Activated T-helper 2 cell treated with anti-CD3 and anti-CD28 coated beads, Interferon-gamma antibody, Interleukin-2, Interleukin-4, amounts not matched to agents 10 μg/mL and 5 μg/mL and 100 μg/mL, durations not matched to agents 14 hours and 24 hours and 36 hours (primary cell): ENCODE measurements at places on chromosomes 5 and 9. TPM values are rescaled to one million over a fixed set of nuclear protein-coding genes. Genes with fewer than 3 reads are reported as not detected.

Gene RAD23B
- 142 and 145 TPM in 2 replicates for total RNA-seq

Gene LHFPL2
- total RNA-seq: 0.09 and 0.16 TPM in 2 replicates

Gene GAS1
- 0.32 and 0.41 TPM in 2 replicates for total RNA-seq

Gene EEIG1
- 43.8 and 53.3 TPM in 2 replicates for total RNA-seq

Gene EDIL3
- not detected in 2 replicates for total RNA-seq

Gene PCDHGA9
- total RNA-seq: 0.23 and 0.32 TPM in 2 replicates

Gene PCDHB3
- total RNA-seq: not detected in 2 replicates

Gene TNC
- 1.5 and 1.9 TPM in 2 replicates for total RNA-seq

Gene PBX3
- 20.6 and 21.4 TPM in 2 replicates for total RNA-seq

Gene HRH2
- total RNA-seq: 34.3 and 37.1 TPM in 2 replicates

Gene SPEF2
- total RNA-seq: 10.0 and 11.5 TPM in 2 replicates

Gene MARCOL
- total RNA-seq: not detected in 2 replicates

Gene ASS1
- 2.4 and 3.2 TPM in 2 replicates for total RNA-seq

Gene ZCCHC10
- total RNA-seq: 35.7 and 39.3 TPM in 2 replicates

Gene LEAP2
- total RNA-seq: 4.3 and 4.4 TPM in 2 replicates

Gene MAPKAP1
- total RNA-seq: 77.9 and 83.8 TPM in 2 replicates

Gene POU5F2
- total RNA-seq: 1.0 and 1.4 TPM in 2 replicates

Gene ORM2
- total RNA-seq: not detected in 2 replicates

Gene INSL4
- not detected in 2 replicates for total RNA-seq

Gene ADRA1B
- total RNA-seq: not detected in 2 replicates

Gene LHX6
- total RNA-seq: not detected in 2 replicates

Gene SLC45A2
- total RNA-seq: not detected in 2 replicates

Gene FOXD4L4
- total RNA-seq: 0.11 TPM in 1 of 2 replicates, not detected in the other

Gene CAMK2A
- not detected in 2 replicates for total RNA-seq

Gene EQTN
- not detected in 2 replicates for total RNA-seq

Gene LHX3
- not detected in 2 replicates for total RNA-seq

Gene NPR3
- 0.02 TPM in 1 of 2 replicates, not detected in the other for total RNA-seq

Gene STPG3
- 0.48 TPM in 2 replicates for total RNA-seq

Gene IL9
- total RNA-seq: 94.0 and 104 TPM in 2 replicates

Gene SH3RF2
- total RNA-seq: 0.21 and 0.57 TPM in 2 replicates

Gene GLRA1
- total RNA-seq: not detected in 2 replicates

Gene TLE4
- 20.7 and 21.7 TPM in 2 replicates for total RNA-seq

Gene FOXD4L5
- total RNA-seq: 0.09 and 0.23 TPM in 2 replicates

Gene IFNK
- not detected in 2 replicates for total RNA-seq

Gene ECM2
- total RNA-seq: not detected in 2 replicates

Gene IARS1
- 177 and 186 TPM in 2 replicates for total RNA-seq

Gene ACOT12
- total RNA-seq: not detected in 2 replicates

Gene PCDHB5
- total RNA-seq: not detected in 2 replicates

Gene SPAAR
- total RNA-seq: not detected in 2 replicates

Gene ABHD17B
- 17.4 and 21.6 TPM in 2 replicates for total RNA-seq

Gene CDH9
- not detected in 2 replicates for total RNA-seq

Gene DPYSL3
- 0.48 and 0.89 TPM in 2 replicates for total RNA-seq

Gene TYRP1
- not detected in 2 replicates for total RNA-seq

Gene F12
- total RNA-seq: 3.5 and 5.8 TPM in 2 replicates

Gene ENTPD2
- not detected in 2 replicates for total RNA-seq

Gene ANKRD34B
- total RNA-seq: not detected in 2 replicates

Gene ARSI
- total RNA-seq: not detected in 2 replicates
